Activated T-helper 17 cell treated with anti-CD3 and anti-CD28 coated beads, Interleukin-2, amount 50 U/mL, for 72 hours (primary cell): ENCODE measurements at places on chromosomes 16 and 17.

DNA sequence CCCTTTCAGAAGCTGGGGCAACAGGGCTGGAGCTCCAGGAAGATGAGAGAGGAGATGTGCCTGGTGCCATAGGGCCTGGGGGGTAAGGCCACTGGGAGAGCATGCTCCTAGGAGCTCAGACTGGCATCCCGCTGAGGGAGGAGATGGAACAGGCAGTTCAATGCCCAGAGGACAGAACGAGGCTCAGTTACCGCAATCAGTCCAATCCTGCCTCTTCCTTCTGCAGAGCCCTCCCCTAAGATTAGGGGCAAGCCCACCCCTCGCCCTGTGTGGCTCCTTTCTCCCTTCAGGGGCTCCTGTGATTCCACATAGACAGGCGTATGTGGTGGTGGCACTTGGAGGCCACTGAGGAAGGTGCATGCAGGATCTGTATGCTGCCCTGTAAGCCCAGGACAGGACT lies 2.4 kb downstream of the CCDC42 start:
- no peak for ATAC-seq

- ATAC-seq: no peak
Measured at GRCh38 chr16:49564496-49565229, 191.1 kb downstream of the C16orf78 start.

GRCh38 chr16:29978081-29978480 lies 4.4 kb downstream of the TAOK2 start:
- ATAC-seq: no peak

- ATAC-seq: no peak
Measured at GRCh38 chr16:85613604-85614337, 649 bp downstream of the GSE1 start.

- peak; percentile 17 for ATAC-seq
Measured at GRCh38 chr17:55089256-55089655, 120.7 kb downstream of the STXBP4 start.

GRCh38 chr17:58510075-58510474 lies 4.4 kb downstream of the MTMR4 start:
- no peak for ATAC-seq

DNA sequence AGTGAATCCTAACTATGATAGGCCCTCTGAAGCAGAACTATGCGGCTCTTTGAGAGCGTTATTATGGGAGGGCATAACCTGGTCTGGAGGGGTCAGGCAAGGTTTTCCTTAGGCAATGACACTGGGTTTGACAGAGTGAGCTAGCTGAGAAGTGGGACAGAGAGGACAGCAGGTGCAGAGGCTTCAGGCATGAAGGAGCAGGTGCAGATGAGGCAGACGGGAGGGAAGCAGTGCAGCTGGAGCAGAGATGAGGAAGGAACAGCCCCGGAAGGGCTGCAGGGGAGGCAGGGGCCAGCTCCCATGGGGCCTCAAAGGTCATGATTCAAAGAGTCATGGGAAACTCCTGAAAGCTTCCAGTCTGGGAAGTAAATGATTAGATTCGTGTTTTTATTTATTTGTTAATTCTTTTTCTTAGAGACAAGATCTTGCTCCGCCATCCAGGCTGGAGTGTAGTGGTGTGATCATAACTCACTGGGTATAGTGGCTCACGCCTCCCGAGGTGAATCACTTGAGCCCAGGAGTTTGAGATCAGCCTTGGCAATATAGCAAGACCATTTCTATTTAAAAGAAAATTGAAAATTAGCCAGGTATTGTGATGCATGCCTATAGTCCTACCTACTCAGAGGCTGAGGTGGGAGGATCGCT lies 5.4 kb downstream of the MARCHF10 start:
- no peak for ATAC-seq

DNA sequence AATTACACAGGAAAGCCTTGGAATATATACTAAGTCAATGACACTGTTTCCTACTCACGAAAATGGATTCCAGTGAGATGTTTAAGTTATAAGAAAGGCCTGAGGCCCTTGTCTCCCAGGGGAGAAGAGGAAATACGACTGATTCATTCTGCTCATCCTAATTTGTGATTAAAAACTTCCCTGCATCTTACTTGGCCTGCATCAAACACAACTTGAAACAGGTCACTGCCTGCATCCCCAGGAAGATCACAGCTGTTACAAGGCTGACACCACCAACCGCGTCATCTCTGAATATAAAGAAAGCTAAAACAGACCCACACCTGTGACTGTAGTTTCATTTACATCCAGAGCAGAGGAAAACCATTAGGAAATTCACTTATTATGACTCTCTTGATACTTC lies 121.9 kb downstream of the DNAH3 start:
- no peak for ATAC-seq

DNA sequence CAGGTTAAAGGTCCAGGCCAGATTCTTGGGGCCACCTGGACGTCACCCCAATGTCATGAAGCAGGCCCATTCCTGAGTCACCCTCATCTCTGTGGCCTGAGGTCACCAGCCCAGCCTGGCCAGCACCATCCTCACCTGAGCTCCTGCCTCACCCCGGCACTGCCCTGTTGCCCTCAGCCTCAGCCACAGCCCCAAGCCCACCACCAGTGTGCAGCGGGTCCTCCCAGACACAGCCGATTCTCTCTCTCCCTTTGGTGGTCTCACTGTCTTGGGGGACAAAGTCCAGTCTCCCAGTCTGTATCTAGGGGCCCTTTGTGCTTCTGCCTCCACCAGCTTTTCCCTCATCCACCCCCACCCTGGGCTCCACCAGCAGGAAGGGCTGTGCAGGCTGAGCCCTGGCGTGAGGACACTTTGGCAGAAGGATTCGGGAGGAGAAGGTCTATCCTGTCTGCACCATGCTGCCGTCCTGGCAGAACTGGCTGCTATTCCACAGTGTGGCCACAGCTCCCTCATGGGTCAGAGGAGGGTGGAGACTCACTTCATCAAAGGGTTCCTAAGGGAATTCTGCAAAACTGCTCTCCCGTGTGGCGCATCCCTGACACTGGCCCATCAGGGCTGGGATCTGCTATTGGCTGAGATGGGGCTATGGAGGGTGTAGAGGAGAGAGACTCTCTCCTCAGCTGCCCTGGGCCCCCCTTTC lies 64.3 kb downstream of the PRMT7 start:
- ATAC-seq: no peak

- ATAC-seq: no peak
Measured at GRCh38 chr17:49168706-49169105, 36.1 kb downstream of the B4GALNT2 start.

DNA sequence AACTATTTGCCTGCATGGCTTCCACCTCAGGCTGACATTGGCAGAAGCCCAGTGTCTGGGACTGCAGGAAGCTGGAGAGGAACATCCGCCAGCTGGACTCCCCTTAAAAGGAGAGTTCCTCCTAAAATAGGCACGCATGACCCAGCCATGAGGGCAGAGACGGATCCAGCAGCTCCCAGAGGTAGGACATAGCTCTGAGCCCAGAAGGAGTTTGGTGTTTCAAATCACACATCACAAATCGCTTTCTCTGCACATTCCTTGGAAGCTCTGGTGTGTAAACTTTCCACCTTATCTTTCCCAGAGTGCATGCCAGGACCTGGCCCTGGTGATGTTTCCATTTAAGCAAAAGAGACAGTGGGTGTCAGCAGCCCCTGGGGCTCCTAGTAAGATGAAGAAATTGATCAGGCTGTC lies 231.1 kb upstream of the CDH5 start:
- ATAC-seq: no peak

GRCh38 chr16:57268804-57269800 lies 15.4 kb downstream of the PLLP start:
- no peak for ATAC-seq

- ATAC-seq: peak; percentile 54
Measured at GRCh38 chr16:80804526-80805383, at the start of gene CDYL2. TSS of gene CDYL2 (minus strand) at chr16:80804598. CDS start at chr16:80804173, 425 bp downstream.

- ATAC-seq: no peak
Measured at GRCh38 chr17:41538565-41538991, 10.5 kb upstream of the KRT19 start.

DNA sequence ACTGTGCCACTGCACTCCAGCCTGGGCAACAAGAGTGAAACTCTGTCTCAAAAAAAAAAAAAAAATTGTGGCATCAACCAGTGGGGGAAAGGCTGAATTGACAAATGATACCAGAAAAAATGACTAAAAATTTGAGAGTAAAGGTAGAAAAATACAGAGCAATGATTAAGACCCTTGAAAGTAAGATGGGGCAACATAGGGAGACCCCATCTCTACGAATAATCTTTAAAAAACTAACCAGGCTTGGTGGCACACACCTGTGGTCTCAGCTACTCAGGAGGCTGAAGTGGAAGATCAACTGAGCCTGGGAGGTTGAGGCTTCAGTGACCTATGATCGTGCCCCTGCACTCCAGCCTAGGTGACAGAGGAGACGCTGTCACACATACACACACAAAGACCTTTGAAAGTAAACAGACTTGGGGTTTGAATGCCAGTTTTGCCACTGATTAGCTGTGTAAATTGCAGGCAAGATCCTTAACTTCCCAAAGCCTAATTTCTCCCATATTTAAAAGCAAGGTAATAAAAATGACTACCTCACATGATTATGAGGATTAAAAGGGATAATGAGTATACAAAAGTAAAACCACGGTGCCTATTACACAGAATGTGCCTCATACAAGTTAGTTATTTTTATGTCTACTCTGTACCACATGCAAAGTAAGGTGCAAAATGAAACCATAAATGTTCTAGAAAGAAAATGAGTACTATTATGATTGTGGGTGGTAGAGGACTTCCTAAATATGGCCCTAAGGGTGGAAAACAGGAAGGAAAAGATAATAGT lies 21.7 kb upstream of the PAFAH1B1 start:
- peak; percentile 83 for ATAC-seq

DNA sequence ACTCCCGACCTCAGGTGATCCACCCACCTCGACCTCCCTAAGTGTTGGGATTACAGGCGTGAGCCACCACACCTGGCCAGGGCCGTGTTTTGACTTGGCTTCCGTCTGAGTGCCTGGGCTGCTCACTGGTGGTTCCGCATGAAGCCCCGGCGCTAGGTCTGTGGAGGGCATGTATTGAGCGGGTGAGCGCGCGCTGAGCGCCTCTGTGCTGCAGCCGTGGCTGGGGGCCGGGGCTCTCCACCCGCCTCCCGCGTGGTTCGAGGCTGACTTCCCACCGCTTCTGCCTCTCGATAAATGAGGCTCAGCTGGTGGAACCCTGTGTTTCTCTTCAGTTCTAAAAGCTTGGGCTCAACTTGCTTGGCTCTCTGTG lies 38.9 kb upstream of the ATP2A3 start:
- no peak for ATAC-seq
